Left ventricle myocardium inferior (tissue), 1 donor: ENCODE measurements at places on chromosomes 16 and 17.

DNA sequence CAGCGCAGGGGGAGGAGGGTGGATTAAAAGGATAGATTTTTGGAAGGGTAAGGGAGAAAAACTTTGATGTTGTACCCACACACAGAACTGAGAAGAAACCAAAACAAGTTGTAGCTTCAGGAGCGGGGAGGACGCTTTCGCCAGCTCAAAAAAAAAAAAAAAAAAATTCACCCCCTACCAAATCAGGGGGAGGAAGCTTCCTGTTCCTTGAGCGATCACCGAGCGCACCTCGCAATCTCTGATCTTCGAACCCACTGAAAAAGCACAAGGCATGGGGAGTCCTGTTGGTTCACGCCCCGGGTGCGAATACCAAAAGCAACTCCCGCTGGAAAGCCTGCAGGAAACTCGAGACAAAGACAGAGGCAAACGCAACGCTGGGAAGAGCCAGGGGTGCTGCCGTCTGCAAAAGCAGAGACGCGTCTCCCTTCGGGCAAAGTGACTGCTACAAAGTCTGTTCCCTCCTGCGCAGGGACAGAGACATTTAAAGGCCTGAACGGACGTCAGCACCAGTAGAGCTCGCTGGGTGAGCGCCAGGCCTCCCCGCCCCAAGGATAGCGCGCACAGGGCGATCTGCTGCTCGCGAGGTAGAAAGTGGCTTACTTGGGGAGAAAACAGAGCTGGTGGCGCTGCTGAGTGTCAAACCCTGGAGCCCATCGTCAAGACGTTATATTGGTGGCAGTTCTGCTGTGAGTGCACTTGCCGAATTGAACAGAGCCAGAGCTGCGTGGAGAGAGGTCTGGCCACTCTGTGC, 190.4 kb downstream of the USP22 start:
- no peaks in the 10 kb centered on the region for H3K36me3 ChIP-seq
- peak; percentile 31 for DNase-seq
- H3K4me1 ChIP-seq = peaks cover 13% of the 10 kb centered on the region
- peaks cover 5% of the 10 kb centered on the region for H3K27me3 ChIP-seq
- H3K27ac ChIP-seq = no peak overlapping the region
- peak overlapping the region; percentile 52 for H3K4me3 ChIP-seq

DNA sequence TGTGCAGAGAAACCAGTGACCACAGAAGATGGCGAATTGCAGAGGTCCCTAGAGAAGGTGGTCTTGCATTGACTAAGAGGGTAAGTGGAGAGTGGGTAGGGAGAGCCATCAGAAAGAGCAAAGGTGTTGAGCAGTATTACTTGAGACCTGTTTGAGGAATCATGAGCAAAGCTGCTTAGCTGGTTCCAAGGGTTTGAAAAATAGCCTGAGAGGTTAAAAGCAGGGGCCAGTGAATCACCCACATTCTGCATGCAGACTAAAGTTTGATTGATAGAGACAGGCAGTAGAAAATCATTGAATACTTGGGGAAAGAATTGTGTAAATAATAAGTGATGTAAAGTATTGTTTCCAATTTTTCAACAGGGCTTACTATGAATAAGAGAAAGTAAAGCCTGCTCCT, 34.0 kb upstream of the KCNJ16 start:
- H3K36me3 ChIP-seq = no peaks in the 10 kb centered on the region
- no peak overlapping the region for H3K4me3 ChIP-seq
- peaks cover 6% of the 10 kb centered on the region for H3K4me1 ChIP-seq
- no peak for DNase-seq
- H3K27me3 ChIP-seq = no peaks in the 10 kb centered on the region
- H3K27ac ChIP-seq = no peak overlapping the region

DNA sequence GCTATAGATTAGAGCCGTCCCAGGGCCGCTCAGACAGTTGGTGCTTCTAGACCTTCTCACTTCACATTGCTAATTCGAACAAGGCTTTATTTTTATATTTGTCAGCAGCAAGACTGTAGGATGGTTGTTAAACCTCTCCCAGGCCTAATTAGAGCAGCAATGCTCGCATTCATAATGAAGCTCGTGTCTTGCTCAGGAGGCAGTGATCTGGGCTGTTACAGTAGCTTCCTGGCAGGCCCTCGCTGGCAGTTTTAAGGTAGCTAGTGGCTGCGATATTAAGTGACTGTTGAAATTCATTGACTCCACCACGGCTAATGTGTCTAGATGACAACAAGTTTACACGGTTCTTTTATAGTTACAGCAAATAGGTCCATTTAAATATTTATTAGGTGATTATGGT, 23.2 kb upstream of the ANKFN1 start:
- H3K4me1 ChIP-seq = no peaks in the 10 kb centered on the region
- H3K27me3 ChIP-seq = peaks cover 18% of the 10 kb centered on the region
- DNase-seq = no peak
- no peaks in the 10 kb centered on the region for H3K36me3 ChIP-seq
- no peak overlapping the region for H3K4me3 ChIP-seq

- H3K4me1 ChIP-seq = peaks cover 97% of the 10 kb centered on the region
- H3K4me3 ChIP-seq = peak overlapping the region; percentile 76
- H3K27ac ChIP-seq = peak overlapping the region; percentile 97
- H3K27me3 ChIP-seq = peaks cover 31% of the 10 kb centered on the region
These were observed 1.2 kb upstream of the TCAP start for GRCh38 chr17:39663688-39664580.

- H3K4me1 ChIP-seq = peaks cover 56% of the 10 kb centered on the region
- peak overlapping the region; percentile 68 for H3K27ac ChIP-seq
- H3K27me3 ChIP-seq = peaks cover 90% of the 10 kb centered on the region
- H3K4me3 ChIP-seq = peak overlapping the region; percentile 71
These were observed 333 bp upstream of the NOG start for GRCh38 chr17:56593086-56593645.

- no peaks in the 10 kb centered on the region for H3K27me3 ChIP-seq
- H3K36me3 ChIP-seq = no peaks in the 10 kb centered on the region
- peak; percentile 85 for DNase-seq
- peaks cover 38% of the 10 kb centered on the region for H3K4me1 ChIP-seq
- H3K27ac ChIP-seq = peak overlapping the region; percentile 80
These were observed 12.1 kb downstream of the CFDP1 start for GRCh38 chr16:75420987-75421819.

- no peak overlapping the region for H3K27ac ChIP-seq
- H3K4me1 ChIP-seq = peaks cover 40% of the 10 kb centered on the region
- DNase-seq = no peak
- no peaks in the 10 kb centered on the region for H3K36me3 ChIP-seq
- no peak overlapping the region for H3K4me3 ChIP-seq
These were observed 37.5 kb upstream of the BHLHA9 start for GRCh38 chr17:1232786-1233185.

- peaks cover 8% of the 10 kb centered on the region for H3K36me3 ChIP-seq
- peak within 1 kb of the TSS; percentile 99 for H3K4me3 ChIP-seq
- peak; percentile 25 for DNase-seq
- H3K4me1 ChIP-seq = peaks cover 32% of the 10 kb centered on the region
These were observed at the start of gene RPUSD1 for GRCh38 chr16:787978-788398. Gene RPUSD1 (minus strand): TSS chr16:788381. CDS start chr16:787737, 644 bp downstream.

DNA sequence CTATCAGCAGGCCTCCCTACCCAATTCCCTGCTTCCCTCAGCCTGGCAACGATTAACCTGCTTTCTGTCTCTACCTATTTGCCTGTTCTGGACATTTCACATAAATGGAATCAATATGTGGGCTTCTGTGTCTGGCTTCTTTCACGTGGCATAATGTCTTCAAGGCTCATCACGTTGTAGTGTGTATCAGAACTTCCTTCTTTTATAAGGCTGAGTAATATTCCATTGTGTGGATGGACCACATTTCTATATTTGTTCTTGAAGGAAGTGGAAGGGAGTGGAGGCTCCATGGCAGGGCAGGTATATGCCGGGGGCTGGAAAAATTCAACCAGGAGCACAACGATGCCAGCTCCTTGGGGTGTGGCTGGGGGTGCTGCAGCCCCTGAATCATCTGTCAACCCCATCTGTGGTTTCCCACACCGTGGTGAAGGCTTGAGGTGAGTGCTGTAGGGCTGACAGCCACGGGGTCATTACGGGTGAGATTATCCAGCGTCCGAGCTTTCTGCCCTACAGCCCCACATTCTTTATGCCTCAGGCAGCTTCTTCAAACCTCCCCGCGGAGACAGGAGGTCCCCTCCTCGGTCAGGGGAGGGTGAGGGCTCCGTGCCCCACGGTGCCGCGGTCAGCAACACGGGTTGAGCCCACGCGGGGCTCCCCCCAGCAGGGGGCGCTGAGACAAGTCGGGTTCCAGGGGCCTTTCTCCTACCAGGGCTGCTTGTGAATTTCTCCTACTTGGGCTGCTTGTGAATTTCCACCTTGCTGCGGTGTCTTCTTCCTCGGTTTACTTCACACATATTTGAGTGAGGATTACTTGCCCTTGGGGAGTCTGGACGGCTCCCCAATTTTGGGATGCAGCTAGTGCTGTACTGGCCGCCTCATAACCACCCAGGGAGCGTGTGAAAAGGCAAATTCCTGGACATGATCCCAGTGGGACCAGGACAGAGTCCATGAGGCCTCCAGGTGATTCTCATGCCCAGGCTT, 18.3 kb upstream of the WFIKKN2 start:
- H3K27me3 ChIP-seq = peaks cover 10% of the 10 kb centered on the region
- no peak overlapping the region for H3K27ac ChIP-seq
- peak overlapping the region; percentile 23 for H3K4me3 ChIP-seq
- H3K4me1 ChIP-seq = peaks cover 8% of the 10 kb centered on the region

- H3K36me3 ChIP-seq = no peaks in the 10 kb centered on the region
- H3K27ac ChIP-seq = no peak overlapping the region
- no peaks in the 10 kb centered on the region for H3K4me1 ChIP-seq
- H3K27me3 ChIP-seq = no peaks in the 10 kb centered on the region
- DNase-seq = no peak
These were observed 65.1 kb downstream of the NUP93 start for GRCh38 chr16:56795011-56795410.

GRCh38 chr17:10754109-10754508, 24.3 kb upstream of the TMEM220 start:
- DNase-seq = no peak
- no peaks in the 10 kb centered on the region for H3K4me1 ChIP-seq
- peaks cover 31% of the 10 kb centered on the region for H3K27me3 ChIP-seq

DNA sequence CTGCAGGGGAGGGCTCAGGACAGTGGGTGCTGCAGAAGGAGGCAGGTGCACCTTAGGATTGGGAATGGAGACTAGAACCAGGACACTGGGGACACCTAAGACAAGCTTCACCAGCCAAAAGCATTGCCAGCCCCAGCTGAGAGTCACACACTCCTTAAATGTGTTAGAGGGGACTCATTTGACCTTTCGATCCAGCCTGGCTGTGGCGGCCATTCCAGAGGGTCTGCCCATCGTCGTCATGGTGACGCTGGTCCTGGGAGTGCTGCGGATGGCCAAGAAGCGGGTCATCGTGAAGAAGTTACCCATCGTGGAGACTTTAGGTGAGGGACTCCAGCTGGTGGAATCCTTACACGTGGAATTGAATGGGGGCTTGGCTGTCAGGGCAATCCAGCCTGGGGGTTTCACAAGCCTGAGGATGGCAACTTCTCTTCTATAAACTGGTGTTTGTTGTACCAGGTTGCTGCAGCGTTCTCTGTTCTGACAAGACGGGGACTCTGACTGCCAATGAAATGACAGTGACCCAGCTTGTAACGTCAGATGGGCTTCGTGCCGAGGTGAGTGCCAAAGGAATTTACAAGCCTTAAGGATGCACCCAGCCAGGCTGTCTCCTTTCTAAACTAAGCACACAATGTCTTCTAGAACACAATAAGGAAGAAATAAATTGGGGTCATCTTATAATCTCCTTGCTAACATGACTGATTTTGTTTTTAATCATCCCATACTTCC, 65.3 kb downstream of the MEAK7 start:
- no peaks in the 10 kb centered on the region for H3K4me1 ChIP-seq
- H3K36me3 ChIP-seq = no peaks in the 10 kb centered on the region
- peaks cover 50% of the 10 kb centered on the region for H3K27me3 ChIP-seq
- DNase-seq = no peak

GRCh38 chr16:54654429-54654828, 276.2 kb upstream of the IRX5 start:
- no peaks in the 10 kb centered on the region for H3K36me3 ChIP-seq
- no peak for DNase-seq
- H3K4me1 ChIP-seq = peaks cover 29% of the 10 kb centered on the region
- H3K27ac ChIP-seq = peak overlapping the region; percentile 41
- no peak overlapping the region for H3K4me3 ChIP-seq

DNA sequence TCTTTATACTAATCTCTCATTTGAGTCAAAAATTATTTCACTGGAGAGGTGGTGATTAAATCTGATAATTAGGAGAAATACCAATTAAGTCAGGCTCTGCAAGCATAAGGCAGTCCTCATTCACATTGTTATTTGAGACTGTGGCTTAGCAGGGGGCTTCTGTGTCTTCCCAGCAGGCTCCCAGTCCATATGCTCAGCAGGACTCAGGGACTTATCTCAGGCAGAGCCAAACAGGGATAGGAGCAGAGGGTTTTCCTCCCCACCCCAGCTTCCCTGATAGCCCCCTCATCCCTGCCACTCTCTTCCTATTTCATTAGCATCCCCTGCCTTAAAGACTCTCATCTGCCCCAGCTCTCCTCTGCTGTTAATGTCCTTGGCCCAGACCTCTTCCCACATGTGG, 104.3 kb upstream of the DNAH9 start:
- H3K27ac ChIP-seq = no peak overlapping the region
- no peaks in the 10 kb centered on the region for H3K4me1 ChIP-seq
- H3K36me3 ChIP-seq = no peaks in the 10 kb centered on the region
- DNase-seq = no peak
- no peak overlapping the region for H3K4me3 ChIP-seq

- peaks cover 39% of the 10 kb centered on the region for H3K4me1 ChIP-seq
- H3K36me3 ChIP-seq = no peaks in the 10 kb centered on the region
- peak overlapping the region; percentile 66 for H3K4me3 ChIP-seq
- H3K27me3 ChIP-seq = peaks cover 100% of the 10 kb centered on the region
These were observed 1.7 kb upstream of the DLX3 start for GRCh38 chr17:49996495-49997300.

DNA sequence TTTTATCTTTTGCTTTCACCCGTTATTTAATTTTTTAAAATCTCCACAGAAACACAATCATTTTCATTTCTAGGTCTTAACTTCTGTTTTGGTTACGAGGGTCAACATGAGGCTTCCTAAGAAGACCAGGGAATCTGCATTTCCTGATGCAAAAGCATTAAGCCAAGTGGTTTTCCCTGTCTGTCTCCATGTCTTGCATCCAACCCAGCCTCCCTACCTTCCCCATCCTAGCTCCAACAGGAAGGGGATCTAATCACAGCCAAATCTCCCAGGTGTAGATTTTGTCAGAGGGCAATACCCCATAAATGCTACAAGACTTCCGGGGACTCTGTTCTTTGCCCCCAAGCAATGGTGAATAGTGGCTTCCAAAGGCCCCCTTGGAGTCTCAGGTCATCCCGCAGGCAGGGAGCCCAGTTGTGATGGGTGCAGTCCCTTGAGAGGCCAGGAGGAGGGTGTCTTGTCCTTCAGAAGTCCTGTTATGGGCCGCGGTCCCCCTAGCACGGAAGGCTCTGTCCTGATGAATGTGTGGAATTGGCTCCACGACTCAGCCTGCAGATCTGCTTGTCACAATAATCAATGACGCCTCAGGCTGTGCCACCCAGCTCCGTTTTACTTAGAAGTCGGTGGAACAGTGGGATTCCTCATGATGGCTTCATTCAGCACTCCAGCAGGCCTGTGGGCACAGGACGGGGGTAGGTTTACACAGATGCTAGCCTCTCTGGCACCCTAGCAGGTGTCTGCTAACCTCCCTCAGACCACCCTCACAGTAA, 141.1 kb downstream of the RGS9 start:
- H3K27ac ChIP-seq = no peak overlapping the region
- H3K4me3 ChIP-seq = no peak overlapping the region
